ENCODE measurements at places on chromosomes 1 and 21.
A peak's percentile ranks its signal among the peaks of the same experiment; 100 is the strongest.

GRCh38 chr1:26015358-26015757 is 6.2 kb upstream of the EXTL1 start:
- no peak for DNase-seq

- DNase-seq = no peak
These were observed 22.7 kb downstream of the WNT9A start for GRCh38 chr1:227924833-227925574.

GRCh38 chr1:160081261-160081936 is at the start of gene KCNJ9:
KCNJ9 (plus strand) TSS chr1:160081538; CDS start chr1:160084031, 2,493 bp downstream.
- peak; percentile 71 for DNase-seq

DNA sequence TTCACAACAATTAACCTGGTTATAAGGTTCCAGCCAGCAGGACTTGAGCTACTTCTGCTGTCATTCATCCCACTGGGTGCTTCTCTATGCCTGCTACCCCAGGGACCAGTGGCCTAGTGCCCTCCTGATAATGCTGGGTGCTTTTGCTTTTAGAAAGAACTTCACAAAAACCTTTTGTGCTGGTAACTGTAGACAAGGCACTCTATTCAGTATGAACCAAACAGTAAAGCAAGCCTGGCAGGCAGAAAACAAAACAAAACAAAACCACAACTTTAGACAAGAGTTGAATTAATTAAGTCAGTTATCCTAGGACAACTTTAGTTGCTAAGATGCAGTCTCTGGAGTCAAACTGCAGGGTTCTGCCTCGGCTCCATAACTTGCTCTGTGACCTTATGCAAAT is 61.9 kb upstream of the ADGRL2 start:
- DNase-seq = no peak

DNA sequence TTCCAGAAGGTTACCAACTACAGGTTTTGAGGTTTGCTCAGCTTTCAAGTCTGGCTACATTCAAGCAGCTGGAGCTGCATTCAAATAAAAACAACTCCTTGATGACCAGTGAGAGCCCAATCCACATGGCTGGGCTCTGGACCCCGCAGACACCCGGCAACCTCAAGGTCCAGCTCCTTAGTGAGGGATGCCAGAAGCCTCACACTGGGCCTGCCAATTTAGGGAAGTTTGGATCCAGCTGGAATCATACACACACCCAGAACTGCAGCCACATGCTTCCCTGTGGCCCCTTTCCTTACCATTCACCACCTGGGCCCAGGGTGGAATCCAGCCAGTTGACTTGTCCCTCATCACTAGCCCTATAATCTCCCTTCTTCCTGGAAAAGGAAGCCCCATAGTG is 123.7 kb downstream of the UBE2U start:
- no peak for DNase-seq

DNA sequence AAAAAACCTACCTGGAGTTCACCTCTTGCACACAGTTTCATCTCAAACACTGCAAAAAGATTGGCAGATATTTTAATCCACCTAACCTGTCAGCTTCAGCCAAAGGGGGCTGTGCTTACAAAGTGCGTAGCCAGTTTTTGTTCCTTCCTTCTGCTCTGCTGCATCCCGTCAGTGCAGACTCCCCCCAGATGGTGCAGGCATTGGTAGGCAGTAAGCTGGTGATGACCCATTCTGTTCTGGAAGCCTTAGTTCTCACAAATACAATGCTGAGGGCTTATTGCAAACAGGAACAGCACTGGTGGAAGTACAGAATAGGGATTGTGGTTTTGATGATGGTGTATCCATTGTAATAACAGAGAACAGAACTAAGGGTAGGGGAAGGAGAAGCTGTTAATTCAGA is 239.5 kb downstream of the RYR2 start:
- DNase-seq = no peak

- no peak for DNase-seq
These were observed 13.5 kb downstream of the ASAP3 start for GRCh38 chr1:23470282-23471070.

DNA sequence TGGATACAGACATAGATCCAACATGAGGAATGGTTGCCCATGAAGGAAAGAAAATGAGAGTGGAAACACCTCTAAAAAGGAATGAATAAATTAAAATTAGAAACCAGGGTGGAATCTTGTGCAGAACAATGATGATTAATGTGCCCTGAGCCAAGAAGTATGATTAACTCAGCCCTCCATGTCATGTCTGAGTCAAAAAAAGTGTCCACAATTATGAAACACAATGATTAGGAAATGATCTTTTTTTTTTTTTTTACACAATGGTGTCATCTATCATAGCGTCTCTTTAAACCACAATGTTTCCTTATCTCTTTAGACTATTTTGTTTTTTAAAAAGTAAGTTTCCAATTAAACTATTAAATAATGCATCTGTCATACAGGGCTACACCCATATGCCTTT is 78.9 kb upstream of the RAB4A start:
- DNase-seq = no peak

- DNase-seq = peak; percentile 3
These were observed 5.8 kb downstream of the PERM1 start for GRCh38 chr1:975896-976683.

DNA sequence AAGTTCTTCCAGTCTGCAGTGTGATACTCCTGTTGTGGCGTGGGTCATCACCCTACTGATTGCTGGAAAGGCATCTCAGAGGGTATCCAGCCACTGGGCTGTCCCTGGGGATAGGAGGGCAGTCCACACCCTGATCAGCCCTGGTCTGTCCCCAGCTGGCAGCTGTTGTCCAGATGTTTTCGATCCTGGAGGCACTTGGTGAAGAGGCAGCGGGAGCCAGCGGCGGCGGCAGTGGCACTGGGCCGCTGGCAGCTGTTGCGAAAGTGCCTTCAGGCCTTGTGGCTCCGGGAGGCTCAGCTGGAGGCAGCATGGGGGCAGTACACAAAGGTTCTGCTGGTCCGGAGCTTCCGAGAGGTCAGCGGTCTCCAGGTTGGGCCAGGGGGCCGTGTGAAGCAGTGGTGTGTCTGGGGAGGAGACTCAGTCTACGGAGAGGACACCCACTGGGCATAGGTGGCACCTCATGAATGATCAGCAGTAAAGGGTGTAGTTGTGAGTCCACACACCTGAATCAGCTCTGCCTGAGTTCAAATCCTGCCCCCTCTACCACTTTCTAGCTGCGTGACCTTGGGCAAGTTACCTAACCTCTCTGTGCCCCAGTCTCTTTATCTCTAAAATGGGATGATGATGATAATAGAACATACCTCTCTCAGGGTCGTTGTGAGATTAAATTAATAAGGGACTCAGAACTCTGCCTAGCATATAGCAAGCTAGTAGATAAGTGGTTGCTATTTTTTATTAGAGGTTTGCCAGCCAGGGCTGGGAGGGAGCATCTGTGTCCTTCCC is 6.1 kb downstream of the C1orf167 start:
- no peak for DNase-seq

GRCh38 chr1:247656221-247656875 is 23.2 kb downstream of the OR13G1 start:
- no peak for DNase-seq

GRCh38 chr1:70449049-70449448 is 38.0 kb downstream of the CTH start:
- DNase-seq = no peak

DNA sequence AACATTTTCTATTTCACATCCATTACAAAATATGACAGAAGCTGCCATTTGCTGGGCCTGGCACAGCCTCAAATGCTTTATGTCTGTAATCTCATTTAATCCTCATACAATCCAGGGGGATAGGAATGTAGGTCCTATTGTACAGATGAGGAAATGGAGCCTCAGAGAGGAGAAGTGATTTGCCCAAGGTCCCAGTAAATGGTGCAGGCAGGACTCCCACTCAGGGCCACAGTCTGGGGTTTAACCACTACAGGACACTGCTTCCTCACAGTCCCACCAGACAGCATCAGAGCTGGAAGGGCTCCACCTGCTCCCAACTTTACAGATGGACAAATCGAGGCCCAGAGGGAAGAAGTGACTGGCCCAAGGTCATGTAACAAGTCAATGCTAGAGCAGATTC is 20.6 kb upstream of the RNF19B start:
- no peak for DNase-seq

GRCh38 chr1:101732261-101732660 is 264.5 kb downstream of the OLFM3 start:
- DNase-seq = no peak

- DNase-seq = no peak
These were observed 401 bp downstream of the ITLN1 start for GRCh38 chr1:160884579-160884978.

DNA sequence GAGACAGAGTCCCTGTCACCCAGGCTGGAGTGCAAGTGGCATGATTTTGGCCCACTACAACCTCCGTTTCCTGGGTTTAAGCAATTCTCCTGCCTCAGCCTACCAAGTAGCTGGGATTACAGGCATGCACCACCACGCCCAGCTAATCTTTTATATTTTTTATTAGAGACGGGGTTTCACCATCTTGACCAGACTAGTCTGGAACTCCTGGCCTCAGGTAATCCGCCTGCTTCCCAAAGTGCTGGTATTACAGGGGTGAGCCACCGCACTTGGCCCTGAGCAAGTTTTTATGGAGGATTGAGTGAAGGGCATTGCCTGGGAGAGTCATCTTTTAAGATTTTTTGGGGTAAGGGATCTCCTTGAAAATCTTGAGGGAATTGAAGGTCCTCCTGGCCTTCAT is 28.5 kb downstream of the UBE4B start:
- DNase-seq = no peak

DNA sequence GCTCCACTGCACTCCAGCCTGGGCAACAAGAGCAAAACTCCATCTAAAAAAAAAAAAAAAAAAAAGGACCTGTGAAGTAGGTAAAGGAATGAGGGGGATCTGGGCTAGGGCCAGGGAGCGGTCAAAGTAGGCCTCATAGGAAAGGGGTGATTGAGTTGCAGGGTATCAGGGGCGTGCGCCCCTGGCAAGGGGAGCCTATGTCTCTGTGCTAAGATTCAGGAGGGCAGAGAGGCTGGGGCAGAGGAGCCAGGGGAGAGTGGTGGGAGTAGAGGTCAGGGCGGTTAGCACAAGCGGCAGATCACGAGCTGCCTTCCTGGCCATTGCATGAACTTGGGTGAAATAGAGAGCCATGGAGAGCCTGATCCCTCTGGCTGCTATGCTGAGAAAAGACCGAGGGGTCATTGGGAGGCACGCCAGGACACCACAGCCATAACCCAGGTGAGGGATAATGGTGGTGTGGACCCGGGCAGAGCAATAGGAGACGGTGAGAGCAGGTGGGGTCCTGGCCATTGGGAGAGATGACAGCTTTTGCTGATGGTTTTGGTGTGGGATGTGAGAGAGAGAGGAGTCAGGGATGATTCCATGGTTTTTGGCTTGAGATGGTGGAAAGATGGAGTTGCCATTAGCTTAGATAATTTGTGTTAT is 30.6 kb upstream of the CSF1 start:
- no peak for DNase-seq

DNA sequence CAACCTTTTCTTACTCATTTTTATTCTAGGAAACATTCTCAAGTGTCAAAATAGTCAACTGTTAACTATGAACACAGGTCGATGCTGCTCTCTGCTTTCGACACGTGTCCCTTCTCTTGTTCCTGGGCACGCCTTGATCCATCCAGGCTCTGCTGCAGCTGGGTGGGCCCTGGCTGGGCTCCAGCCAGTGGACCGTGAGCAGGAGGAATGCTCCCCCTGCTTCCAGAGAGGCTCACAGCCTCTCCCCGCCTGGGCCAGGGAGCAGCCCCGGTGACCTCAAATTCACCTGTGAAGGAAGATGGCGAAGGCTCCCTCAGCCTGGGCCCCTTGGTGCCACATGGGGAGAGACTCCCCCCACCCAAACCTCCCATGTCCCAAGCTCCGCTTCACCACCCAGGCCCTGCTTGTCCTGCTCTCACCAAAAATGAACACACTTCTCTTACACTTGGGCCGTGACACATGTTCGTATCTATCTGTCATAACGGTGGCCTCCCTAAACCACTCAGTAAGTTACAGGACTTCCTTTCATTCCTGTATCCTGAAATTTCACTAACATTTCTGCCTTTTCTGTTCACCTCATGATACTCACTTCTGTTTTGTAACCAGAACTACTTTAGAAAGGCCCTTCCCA is 24.6 kb upstream of the ADARB1 start:
- no peak for DNase-seq

All from caudate nucleus (tissue), 63 donors.